ENCODE measurements at places on chromosomes 4 and X.
A peak's percentile ranks its signal among the peaks of the same experiment; 100 is the strongest.

- peak; percentile 85 for DNase-seq
These were observed 8.1 kb downstream of the MBNL3 start for GRCh38 chrX:132480581-132481203.

DNA sequence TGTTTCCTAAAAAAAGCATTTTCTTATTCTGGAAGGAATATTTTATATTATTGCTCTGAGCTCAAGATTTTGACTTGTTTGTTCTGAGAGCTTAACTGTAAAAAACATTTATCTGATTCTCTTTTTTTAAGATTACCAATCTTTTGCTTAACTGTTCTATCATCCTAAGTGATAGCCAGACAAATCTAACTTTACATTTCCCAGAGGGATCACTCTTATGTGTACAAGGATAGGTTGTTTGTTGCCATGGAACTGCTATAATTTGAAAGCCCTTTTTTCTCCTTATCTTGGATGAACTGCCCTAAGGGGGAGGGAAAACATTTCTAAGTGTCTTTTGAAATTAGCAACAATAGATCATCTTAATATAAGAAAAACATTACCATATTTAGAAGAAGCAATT lies 494.7 kb downstream of the TRAM1L1 start:
- no peak for DNase-seq

DNA sequence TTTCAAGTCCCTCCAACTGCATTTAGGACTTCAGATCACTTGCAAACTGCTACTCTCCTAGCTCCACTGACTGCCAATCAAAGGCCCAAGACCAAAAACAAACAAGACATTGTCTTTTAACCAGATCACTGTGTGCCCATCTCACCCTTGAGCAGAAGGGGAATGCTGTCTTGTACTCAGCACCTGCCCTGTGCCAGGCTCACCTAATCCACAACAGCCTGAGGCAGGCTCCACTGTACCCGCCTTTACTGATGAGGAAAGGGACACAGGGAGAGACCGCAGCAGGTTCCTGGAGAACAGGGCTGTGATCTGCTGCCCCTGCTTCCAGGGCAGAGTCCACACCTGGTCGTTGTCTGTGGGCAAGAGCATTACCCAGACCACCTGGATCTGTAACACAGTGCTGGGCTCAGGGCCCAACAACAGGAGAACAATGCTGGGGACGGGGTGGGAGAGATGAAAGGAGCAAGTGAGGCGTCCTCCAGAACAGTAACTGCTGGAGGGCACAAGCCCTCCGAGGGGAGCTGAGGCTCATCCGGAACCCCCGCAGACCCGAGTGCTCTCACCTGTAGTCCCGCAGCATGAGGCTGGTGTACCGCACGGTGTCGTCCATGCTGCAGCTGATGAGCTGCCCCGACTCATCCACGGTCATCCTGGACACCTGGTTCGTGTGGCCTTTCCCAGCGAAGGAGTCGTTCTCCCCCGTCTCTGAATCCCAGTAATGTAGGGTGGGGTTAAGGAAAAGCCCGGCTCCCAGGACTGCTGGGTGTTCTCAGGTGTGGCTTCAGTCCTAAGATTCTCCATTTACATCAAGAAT lies 33.9 kb downstream of the WDR1 start:
- no peak for DNase-seq

DNA sequence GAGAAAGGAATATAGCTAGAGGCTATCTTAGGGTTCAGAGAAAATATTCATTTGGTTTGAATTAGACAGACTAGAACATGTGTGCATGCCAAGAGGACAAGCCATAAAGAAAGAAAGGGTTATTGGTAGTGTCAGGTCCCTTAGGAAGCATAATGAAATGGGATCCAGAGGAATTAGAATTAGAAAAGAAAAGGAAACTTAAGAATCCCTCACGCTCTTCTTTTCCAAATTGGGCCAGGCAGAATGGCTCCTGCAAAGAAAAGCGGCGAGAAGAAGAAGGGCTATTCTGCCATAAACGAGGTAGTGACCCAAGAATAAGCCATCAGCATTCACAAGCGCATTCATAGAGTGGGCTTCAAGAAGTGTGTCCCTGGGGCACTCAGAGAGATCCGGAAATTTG lies 4.9 kb upstream of the ABCG2 start:
- DNase-seq, result no peak

- no peak for DNase-seq
These were observed 28.3 kb downstream of the NBDY start for GRCh38 chrX:56757327-56757726.

DNA sequence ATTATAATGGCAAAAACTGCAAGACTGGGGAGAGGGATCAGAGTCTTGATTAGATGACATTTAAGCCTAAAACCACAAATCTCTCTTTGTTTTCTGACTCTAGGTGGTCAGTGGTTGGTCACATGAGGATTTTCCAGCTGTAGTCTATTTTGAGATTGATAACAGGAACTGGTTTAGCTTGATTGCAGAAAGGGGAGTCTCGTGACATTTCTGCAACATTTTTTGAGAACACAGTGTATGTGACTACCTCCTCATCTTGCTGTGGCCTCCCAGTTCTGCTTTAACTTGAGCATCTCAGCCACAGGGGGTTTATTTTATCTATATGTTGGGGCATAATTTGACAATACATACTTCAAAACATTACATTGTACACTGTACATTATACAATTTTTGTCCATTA lies 726.4 kb upstream of the MAGEB2 start:
- no peak for DNase-seq

- no peak for DNase-seq
These were observed 168.4 kb upstream of the TENM3 start for GRCh38 chr4:182074810-182075209.

DNA sequence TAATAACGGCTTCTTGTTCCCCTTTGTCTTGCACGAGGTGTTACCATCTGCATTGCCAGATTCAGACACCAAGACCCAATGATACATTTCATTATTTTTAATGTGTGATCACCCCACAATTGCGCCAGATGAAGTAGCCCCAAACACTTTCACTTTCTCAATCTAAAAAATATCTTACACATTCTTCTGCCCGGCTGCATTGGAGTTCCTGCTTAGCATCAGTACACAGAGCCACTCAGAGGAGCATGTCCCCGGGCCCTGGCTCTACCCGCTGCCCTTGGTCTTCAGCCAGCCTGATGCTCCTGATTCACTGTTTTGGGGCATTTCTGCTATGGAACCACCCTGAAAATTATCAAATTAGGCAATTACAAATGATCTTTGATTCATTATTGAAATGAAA lies 66.0 kb upstream of the TENM3 start:
- no peak for DNase-seq

DNA sequence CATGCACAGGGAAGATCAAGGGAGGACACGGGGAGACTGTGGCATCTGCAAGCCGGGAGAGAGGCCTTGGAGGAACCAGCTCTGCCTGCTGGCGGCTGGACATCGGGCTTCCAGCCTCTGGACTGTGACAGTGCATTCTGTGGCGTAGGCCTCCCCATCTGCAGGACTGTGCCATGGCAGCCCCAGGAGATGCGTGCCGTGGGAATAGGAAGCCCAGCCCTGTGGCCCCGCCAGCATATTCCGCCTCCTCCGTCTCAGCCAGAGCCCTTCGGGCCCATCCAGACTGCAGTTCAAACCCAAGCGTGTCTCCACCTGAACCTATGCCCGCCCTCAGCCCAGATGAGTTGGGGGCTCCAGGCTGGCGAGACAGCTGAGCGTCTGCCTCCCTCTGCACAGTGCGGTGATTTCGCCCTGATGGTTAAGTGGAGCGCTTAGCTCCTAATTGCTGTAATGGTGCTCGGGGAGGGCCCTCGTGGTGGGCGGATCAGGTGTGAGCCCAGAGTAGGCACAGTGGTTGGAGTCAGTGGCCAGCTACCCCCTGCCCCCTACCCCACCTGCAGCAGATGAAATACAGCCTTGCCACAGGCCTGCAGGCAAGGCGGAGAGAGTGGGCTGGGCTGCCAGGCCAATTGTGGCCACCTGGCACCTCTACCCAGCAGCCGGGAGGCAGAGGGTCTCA lies 133.9 kb downstream of the HMX1 start:
- no peak for DNase-seq

GRCh38 chr4:14829795-14830194 lies 172.5 kb upstream of the CPEB2 start:
- no peak for DNase-seq

DNA sequence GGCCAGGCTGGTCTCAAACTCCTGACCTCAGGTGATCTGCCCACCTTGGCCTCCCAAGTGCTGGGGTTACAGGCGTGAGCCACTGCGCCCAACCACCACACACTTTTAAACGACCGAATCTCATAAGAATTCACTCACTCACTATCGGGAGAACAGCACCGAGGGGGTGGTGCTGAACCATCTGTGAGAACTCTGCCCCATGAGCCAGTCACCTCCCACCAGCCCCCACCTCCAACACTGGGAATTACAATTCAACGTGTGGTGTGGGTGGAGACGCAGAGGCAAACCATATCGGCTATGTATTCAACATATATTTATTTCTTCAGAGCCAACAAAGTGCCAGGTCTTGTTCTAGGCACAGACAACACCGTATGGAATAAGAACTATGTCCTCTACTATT lies 3.6 kb downstream of the TLR3 start:
- DNase-seq, result no peak

DNA sequence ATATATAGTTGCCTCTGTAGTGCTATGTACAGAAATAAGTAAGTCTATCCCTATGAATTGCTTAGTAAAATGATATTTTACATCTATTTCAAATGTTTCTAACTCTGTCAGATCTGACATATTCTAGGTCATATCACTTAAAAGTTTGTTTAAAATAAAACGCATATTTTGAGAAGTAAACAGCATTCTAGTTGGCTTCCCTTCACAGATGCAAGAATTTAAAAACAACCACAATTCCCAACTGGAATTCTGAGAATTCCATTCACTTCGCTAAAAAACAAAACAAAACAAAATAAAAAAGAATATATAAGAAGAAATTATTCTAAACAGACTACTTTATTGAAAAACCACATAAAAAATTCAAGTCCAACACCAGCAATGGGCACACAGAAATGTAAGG lies 126.0 kb downstream of the PPP3CA start:
- DNase-seq, result no peak

- no peak for DNase-seq
These were observed 102.8 kb upstream of the OR13H1 start for GRCh38 chrX:131441033-131441432.

DNA sequence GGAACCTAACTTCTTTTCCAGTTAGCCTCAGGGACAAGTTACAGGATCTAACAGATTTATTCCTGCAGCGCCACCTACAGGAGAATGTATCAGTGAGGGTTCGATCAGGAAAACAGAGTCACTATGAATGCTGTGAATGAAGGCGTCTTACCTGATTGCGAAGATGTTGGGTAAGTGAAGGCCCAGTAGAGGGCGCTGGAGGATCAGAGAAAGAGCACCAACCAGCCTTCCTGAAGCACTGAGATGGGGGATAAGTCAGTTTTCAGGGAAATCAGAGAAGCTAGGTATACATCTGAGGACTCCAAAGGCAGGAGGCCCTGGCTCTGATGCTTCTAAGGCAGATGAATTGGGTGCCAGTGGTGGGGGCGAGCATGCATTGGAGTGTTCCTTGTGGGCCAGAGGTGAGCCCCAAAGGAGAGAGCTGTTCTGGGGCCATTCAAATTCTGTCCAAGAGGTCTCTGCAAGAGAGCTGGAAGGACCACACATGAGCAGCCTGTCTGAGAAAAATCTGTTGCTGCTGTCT lies 169.9 kb upstream of the AADAT start:
- DNase-seq, result peak; percentile 92

- no peak for DNase-seq
These were observed 348.4 kb downstream of the FBXO8 start for GRCh38 chr4:173934933-173935620.

- peak; percentile 21 for DNase-seq
These were observed 168.7 kb upstream of the HAND2 start for GRCh38 chr4:173698557-173699262.

- DNase-seq, result no peak
These were observed 64.5 kb upstream of the CLDN34 start for GRCh38 chrX:9902656-9903055.

DNA sequence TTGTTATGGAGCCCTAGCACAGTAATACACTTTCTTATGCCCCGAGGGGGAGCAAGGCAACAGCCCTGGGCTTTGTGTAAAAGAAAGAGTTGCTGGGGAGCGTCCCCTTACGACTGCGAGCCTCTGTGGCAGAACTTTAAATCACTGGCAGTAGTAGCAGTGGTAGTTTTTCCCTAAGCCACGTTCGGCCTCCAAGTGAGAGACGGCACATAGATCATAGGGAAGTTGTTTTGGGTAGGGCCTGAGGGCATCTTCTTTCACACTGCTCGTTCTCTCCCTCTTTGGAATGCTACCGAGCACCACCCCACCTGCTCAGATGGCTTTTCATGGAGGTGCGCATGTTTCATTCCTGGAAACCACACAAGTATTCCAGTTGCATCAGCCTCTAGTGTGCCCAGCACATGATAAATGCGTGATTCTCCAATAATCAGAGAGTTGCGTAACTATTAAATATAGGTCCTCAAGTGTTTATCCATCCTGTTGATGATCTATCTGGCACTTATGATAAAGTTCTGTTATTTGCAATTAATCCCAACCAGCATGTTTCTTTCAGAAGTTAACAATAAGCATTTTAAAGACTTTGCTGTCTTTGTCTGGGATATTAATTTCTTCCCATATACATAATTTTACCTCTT lies 7.0 kb upstream of the SYNPO2 start:
- DNase-seq, result no peak

- DNase-seq, result no peak
These were observed 1582.4 kb downstream of the PCDH18 start for GRCh38 chr4:135949931-135950330.

DNA sequence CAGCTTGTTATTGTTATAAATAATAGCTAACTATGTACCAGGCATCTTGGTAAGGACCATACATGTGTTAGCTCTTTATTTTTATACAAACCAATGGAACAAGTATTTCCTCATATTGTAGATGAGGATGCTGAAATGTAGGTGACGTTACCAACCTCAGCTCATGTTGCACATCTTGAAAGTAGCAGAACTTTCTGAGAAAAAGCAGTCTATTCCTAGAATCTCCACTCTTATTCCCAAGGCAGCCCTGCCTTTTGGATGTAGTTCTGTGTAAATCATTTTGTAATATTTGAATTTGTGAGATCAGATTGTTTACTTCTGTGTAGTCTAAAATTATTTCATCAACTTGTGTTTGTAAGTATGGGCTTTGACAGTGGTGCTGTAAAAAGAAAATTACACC lies 5.3 kb downstream of the FHDC1 start:
- DNase-seq, result no peak

DNA sequence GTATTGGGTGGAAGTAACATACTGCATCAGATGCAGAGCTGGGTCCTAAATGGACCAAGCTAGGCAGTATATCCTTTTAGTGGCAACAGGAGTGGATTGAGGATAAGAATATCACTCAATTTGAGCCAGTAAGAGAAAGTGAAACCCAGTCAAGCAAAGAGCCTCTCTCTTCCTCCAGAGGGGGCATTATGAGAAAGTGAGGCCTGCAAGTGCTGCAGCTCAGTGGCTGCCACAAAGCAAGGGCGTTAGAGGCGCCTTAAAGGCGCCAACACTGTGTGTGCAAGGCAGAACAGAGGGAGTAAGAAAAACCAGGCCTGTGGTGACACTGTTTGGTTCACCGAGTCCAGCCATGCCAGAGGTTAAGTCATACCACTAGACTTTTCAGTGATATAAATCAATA lies 17.5 kb downstream of the STX18 start:
- DNase-seq, result no peak

All from fibroblast of skin of left quadriceps (primary cell).